8988T (cell line): ENCODE measurements at places on chromosomes 16 and 17.

- DNase-seq: no peak
Observed at GRCh38 chr17:48438516-48439061, 8.6 kb upstream of the SKAP1 start.

GRCh38 chr16:53816211-53816836 lies 112.4 kb downstream of the FTO start:
- DNase-seq: no peak

DNA sequence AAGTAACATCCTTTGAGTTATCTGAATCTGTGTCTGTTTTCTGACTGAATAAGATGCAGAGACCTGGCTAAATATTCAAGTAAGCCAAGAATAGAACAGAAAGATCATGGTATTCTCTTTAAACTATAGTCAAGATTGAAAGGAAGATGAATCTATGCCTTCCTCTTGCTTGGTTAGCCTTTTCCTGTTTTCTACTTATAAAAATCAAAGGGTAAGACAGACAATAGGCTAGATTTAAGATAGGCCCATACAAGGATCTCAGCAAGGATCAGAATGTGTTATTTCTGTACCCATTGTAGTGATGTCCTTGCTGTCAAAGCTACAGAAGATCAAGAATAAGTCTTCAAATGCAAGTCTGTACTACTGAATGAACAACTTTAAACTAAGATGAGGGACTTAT lies 7.0 kb upstream of the CDR2 start:
- no peak for DNase-seq

DNA sequence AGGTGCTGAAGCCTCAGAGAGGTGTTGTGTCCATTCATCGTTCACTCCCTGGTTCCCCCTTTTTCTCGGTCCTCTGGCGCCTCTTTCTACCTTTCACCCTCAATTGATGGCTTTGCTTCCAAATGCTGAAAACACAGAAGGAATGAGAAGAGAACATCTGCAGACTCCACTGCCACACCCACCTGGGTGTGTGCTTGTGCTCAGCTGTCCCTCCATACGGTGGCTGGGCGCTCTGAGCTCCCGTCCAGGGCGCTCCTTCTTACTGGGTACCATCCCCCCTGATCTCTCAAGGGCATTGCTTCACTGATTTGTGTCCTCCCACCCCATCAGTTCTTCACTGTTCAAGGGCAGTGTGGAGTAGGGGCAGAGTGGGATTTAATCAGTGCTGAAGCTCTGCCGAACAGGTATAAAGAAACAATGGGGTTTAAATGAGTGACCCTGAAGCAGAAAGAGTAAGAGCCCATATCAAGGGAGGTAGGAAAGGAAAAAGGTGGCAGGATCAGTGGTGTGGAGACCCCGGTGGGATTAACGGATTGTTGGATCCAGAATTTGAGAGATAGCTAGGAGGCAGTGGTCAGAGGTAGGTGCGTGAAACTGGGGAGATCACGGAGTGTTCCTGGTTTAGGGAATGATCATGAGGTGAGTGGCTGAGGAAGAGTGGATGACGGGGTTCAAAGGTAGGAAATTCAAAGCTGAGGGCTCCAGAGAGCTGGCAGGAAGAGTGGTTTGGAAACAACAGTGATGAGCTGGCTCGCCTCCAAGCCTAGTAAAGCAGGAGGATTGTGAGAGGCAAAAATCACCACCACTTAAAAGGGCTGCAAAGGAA lies 40.8 kb downstream of the MRTFB start:
- DNase-seq: no peak

DNA sequence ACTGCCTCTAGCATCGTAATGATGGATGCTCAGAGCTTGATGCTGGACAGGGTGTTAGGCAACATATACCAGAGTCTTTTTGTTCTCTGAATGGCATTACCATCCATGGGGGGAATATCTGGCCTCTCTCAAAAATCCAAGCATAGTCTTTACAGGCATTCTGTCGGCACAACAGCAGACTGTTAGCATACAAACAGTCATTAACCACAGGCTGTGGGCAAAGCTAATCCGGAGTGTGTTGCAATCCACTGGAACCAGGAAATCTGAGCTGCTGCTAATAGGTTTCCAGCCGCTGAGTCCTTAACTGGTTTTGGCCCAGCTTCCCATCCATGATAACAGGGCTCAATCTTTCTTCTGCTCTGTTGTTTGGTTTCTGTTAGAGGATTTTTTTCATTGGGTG lies 371.9 kb downstream of the HS3ST3B1 start:
- no peak for DNase-seq

- DNase-seq: peak; percentile 73
Observed at GRCh38 chr16:76535-77272, 1.3 kb upstream of the MPG start.

GRCh38 chr17:21240369-21241055 lies 12.7 kb downstream of the NATD1 start:
- DNase-seq: no peak

DNA sequence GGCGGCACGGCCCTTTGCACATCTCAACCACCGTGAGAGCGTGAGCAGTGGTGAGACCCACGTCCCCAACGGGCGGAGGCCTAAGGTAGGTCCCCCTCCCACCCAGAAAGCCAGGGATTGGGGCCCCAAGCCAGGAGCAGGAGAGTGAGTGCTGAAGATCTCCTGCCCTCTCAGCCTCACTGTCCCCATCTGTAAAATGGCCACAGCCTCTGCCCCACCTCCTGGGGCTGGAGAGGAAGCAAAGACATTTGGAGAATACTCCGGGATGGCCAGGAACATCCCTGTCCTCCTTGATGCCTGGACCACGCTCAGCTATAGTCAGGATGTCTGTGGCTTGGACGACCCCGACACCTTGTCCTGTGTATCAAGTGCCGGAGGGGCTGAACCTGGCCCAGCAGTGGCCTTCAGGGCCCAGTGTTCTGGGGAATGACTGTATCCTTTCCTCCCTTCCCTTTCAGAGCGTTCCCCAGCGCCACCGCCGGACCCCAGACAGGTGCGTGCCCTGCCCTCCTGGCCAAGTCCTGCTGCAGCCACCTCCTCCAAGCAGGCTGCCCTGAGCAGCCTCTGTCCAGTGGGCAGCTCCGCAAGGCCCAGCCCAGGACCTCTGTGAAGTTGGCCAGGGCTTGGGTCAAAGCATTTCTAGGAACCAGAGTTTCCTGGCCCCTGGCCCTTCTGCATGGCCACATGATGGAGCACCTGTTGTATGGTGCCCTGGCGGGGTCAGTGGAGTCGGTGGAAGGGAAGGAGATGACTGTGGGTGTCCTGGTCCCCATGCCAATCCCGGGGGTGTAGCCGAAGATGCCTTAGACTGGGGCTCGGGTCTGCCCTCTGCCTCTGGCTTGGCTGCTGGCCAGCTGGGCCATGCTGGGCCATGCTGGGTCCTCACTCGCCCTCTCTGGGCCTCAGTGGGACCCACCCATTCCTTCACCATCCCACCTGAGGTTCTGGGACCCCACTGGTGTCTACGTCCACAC lies 38.4 kb downstream of the ADCY7 start:
- DNase-seq: no peak

DNA sequence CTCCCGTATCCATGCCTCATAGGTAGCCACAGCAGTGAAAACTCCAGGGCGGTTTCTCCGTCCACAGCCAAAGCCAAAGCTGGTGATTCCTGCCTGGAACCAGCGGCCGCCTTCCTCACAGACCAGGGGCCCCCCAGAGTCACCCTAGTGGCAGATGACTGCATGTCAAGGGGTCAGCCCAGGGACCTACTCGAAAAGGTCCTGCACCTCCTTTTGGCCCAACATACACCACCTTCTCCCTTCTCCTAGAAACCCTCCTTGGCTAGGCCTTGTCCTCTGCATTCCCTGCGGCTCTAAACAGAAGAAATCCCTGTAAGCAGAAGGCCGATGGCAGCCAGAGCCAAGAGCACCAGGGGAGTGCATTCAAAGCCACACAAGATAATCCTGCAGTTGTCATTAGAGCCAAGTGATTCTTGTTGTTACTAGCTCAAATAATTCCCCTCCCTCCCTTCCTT lies 6.1 kb downstream of the PRSS36 start:
- DNase-seq: no peak

GRCh38 chr17:80265205-80266068 lies 4.8 kb downstream of the RNF213 start:
- DNase-seq: no peak

GRCh38 chr16:24203675-24204074 lies 52.5 kb upstream of the CACNG3 start:
- no peak for DNase-seq

GRCh38 chr17:17421346-17422216 lies 55.2 kb upstream of the MED9 start:
- DNase-seq: no peak

GRCh38 chr17:76995387-76996105 lies 127.3 kb downstream of the MGAT5B start:
- DNase-seq: no peak

GRCh38 chr16:29806099-29806579 lies at the start of gene MAZ:
Gene MAZ, plus strand, starts transcription at chr16:29806529. Its CDS starts 173 bp downstream, at chr16:29806702.
- no peak for DNase-seq

GRCh38 chr17:6011206-6011605 lies 59.0 kb upstream of the WSCD1 start:
- DNase-seq: no peak

DNA sequence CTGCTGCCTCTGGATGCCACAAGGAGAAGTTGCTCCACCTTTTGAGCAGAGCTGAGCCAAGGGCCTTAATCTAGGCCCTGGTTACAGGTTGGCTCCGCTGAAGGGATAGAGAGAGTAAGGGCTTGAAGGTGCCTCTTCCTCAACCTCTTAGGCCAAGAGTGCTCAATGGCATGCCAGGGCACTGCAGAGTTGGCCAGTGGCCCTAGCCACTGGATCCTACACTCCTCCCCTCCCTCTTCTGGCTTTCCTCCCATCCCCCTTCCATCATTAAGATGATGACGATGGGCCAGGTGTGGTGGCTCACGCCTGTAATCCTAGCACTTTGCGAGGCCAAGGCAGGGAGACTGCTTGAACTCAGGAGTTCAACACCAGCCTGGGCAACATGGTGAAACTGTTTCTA lies 50.5 kb downstream of the MYO18A start:
- DNase-seq: no peak

GRCh38 chr17:81451823-81452222 lies 56.6 kb downstream of the BAHCC1 start:
- no peak for DNase-seq

- no peak for DNase-seq
Observed at GRCh38 chr16:48276102-48276501, 28.8 kb upstream of the ABCC11 start.

- no peak for DNase-seq
Observed at GRCh38 chr16:10386517-10387100, 748 bp downstream of the ATF7IP2 start.

DNA sequence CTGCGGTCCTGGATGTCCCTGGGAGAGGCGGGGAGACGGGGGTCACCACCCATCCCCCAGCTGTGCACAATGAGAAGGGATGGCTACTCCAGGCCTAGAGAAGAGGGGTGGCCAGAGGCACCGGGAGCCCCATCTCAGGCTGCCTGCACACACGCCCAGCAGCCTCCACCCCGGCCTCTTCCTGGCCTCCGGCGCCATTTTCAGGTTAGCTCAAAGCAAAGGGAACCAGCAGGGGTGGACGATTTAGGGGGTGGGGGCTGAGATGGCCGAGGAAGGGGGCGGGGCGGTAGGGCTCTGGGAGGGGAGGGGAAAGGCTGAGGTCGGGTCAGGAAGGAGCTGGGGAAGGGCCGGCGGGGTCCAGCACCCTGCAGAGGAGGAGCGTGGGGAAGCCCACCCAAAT lies 42.8 kb downstream of the SRCIN1 start:
- no peak for DNase-seq

DNA sequence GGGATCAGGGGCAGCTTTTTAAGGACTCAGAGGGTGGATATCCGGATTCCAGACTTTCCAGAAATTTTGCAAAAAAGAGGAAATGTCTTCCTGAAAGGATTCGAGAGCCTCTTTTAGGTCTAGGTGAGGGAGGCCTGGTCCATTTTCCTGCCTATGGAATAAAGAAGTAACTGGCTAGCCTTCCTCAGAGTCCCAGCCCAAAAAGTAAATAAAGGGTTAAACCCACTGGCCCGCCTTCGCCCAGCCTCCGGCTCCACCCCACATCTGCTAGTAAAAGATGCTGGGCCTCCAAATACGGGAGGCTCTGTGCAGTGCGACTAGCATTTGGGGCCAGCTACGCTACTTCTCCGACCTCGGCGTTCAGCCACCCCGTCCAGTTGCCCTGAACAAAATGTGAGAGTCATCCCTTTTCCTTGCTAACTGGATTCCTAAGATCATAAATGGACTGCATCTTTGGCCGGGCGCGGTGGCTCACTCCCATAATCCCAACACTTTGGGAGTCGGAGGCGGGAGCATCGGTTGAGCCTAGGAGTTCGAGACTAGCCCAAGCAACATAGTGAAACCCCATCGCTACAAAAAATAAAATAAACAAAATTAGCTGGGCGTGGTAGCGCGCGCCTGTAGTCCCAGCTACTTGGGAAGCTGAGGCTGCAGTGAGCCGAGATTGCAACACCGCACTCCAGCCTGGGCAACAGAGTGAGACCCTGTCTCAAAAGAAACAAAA lies 824 bp upstream of the MPP2 start:
- DNase-seq: no peak

- DNase-seq: no peak
Observed at GRCh38 chr16:24011237-24011636, 175.5 kb downstream of the PRKCB start.

- no peak for DNase-seq
Observed at GRCh38 chr16:7550096-7550495, 217.5 kb downstream of the RBFOX1 start.

GRCh38 chr17:17513626-17514025 lies 17.4 kb upstream of the RASD1 start:
- no peak for DNase-seq

DNA sequence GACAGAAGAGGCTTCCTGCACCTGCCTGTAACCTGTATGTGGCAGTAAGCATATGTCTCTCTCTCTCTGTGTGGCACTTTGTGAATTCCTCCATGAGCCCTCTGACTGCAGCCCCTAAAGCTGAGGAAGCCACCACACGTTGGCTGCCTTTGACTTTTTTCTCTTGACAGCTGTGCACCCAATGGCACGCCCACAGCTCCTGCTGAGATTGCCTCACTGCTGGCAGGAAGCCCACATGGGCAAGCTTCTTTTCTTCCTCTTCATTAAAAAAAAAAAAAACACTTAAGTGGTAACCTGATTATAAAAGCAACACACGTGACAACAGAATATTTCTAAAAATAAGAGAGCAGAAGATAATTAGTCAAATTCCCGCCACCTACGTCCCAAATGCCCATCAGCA lies 34.0 kb upstream of the PIRT start:
- no peak for DNase-seq

- no peak for DNase-seq
Observed at GRCh38 chr17:73720187-73720834, 76.1 kb upstream of the SDK2 start.

DNA sequence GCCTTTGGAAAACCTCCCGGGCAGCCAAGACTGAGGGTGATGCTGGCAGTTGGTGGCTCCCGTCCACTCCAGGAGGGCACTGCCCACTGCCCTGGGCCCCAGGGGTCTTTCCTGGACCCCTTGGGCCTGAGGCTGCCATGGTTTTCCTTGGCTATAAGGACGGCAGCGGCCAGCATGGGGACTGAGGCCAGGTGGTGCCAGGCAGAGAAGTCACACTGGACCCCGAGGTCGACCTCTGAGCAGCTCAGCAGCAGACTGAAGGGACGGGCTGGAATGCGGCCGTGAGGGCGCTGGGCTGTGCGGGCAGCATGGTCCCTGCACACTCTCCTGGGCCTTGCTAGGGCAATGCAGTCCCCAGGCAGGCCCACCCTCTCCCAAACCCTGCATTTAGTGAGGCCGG lies 55.6 kb upstream of the GNG13 start:
- DNase-seq: no peak

GRCh38 chr17:30942308-30943079 lies 20.7 kb downstream of the ADAP2 start:
- no peak for DNase-seq

GRCh38 chr16:57422026-57422944 lies 17.7 kb downstream of the CCL17 start:
- peak; percentile 59 for DNase-seq

- no peak for DNase-seq
Observed at GRCh38 chr17:12917399-12917798, 100.4 kb downstream of the ELAC2 start.
